Activated T-cell treated with anti-CD3 and anti-CD28 coated beads, Interleukin-2, amount 50 U/mL, for 72 hours (primary cell): ENCODE measurements at places on chromosomes 16 and 17. TPM values are rescaled to one million over a fixed set of nuclear protein-coding genes. Genes with fewer than 3 reads are reported as not detected.

The PPP1R1B gene
- total RNA-seq, result not detected

The CBLN1 gene
- total RNA-seq, result not detected

- no peak overlapping the region for H3K27ac ChIP-seq
- no peaks in the 10 kb centered on the region for H3K27me3 ChIP-seq
- H3K36me3 ChIP-seq, result no peaks in the 10 kb centered on the region
- no peaks in the 10 kb centered on the region for H3K4me1 ChIP-seq
- no peak for DNase-seq
Observed at GRCh38 chr16:7601100-7601499, 268.5 kb downstream of the RBFOX1 start.

DNA sequence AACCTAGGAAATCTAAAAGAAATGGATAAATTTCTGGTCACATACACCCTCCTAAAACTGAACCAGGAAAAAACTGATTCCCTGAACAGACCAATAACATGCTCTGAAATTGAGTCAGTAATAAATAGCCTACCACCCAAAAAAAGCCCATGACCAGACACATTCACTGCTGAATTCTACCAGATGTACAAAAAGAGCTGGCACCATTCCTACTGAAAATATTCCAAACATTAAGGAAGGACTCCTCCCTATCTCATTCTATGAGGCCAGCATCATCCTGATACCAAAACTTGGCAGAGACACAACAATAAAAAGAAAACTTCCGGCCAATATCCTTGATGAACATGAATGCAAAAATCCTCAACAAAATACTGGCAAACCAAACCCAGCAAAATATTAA, 52.9 kb downstream of the TTC19 start:
- H3K4me1 ChIP-seq, result peaks cover 2% of the 10 kb centered on the region
- peak overlapping the region; percentile 70 for H3K27ac ChIP-seq
- H3K36me3 ChIP-seq, result peaks cover 40% of the 10 kb centered on the region
- no peak for DNase-seq

- no peak overlapping the region for H3K4me3 ChIP-seq
- no peaks in the 10 kb centered on the region for H3K27me3 ChIP-seq
- no peak for DNase-seq
Observed at GRCh38 chr17:7019839-7020519, 2.9 kb upstream of the BCL6B start.
